Stimulated activated CD8-positive, alpha-beta memory T cell treated with anti-CD3 and anti-CD28 coated beads, Interleukin-15, amount 100 ng/mL, for 24 hours (primary cell): ENCODE measurements at places on chromosomes 7 and 10.

DNA sequence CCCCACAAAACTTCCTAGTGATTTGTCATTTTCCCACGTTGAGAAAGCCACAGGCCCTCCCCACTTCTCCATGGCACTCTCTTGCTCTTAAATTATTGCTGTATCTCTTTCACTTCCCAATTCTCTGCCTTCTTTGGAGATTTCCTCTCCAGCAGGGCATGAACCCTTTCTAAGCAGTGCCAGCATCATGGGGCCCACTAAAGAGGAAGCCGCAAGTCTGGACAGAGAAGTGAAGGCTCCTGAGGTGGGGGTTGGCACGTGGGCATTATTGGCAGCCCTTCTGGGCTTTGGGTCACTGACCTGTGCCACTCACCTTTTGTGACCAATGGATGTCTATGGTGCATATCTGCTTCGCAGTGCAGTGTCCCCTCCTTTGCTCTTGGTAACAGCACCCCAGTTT lies 97.7 kb upstream of the TCF7L2 start:
- no peak for DNase-seq

DNA sequence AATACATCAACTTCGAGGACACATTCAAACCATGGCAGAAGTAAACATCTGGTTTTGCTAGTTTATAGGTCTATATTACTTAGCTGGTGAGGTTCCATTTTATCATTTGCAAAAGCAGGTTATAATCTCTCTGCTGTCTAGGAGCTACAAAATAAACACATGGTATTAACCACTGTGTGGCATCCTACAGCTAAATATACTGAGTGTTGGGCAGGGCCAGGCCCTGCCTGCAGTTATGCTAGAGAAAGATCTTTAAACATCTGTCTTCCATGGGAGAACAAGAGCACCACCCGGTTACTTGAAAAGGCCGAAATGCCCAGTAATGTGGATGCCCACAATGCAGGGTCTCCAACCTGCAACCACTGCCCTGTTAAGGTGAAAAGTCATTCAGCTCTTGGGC lies 20.6 kb upstream of the FKBP9 start:
- DNase-seq: no peak

GRCh38 chr7:117283371-117283770 lies 39.5 kb downstream of the WNT2 start:
- no peak for DNase-seq

DNA sequence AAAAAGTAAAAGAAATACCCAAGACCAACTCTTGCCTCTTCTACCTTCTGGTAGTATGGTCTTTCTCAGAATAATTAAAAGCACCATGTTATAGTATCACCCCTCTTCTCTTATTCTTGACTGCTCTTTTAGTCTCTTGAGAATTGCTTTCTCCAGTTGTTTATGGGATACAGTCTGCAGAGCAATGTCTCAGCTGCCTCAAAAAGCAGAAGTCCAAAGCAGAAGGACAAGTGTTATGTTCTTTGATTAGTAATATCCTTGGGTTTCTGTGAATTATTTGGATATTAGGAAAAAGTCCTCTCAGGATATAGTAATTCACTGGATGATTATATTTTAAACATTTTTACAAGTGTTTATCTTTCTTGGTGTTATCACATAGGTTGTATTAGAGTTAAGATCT lies 7.4 kb downstream of the TAS2R41 start:
- DNase-seq: no peak

GRCh38 chr7:131254211-131254610 lies 73.5 kb upstream of the MKLN1 start:
- no peak for DNase-seq

DNA sequence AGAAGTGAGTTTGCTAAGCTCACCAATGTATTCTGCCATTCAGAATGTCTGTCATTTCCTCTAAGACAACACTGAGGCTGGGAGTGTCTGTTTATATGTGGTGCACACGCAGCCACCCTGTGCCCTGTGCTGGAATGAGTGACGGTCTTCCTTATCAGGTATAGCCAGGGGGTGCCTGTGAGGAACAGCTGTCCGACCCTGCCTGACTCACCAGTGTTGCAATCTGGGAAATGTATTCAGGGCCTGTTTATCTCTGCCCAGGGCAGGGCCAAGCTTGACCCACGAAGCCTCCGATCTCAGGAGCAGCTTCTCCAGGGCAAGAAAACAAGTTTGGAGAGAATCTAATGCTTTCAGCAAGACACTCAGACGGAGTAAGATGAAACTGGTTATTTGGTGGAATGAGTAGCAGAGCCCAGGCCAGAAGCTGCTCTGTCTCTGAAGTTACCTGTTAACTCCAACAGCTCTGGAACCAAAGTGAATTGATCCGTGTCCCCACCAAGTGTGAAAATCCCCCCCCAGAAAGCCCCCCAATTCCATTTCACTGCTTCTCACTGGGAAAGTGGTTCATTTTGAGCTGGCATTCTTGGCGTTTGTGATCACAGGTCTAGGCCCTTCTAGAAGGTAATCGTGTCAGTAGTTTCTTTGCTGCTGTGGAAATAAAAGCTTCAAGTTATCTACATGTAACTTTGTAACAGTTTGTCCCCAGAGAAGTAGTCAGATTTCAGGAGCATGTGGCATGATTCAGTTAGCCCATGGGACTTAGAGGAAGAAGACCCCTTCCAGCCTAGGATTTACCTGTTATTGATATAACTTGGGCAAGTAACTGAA lies 6.1 kb upstream of the UBE2H start:
- DNase-seq: no peak
